Ovary (tissue), 10 donors: ENCODE measurements at places on chromosomes 4 and X. TPM values are rescaled to one million over a fixed set of nuclear protein-coding genes. Genes with fewer than 3 reads are reported as not detected.

The CLDN22 gene
- polyA plus RNA-seq, result 0.08 TPM

The UTP3 gene
- 23.1 TPM for polyA plus RNA-seq

The HERC6 gene
- polyA plus RNA-seq, result 24.5 TPM

The MAGEA6 gene
- polyA plus RNA-seq, result not detected

The CPEB2 gene
- 12.3 TPM for polyA plus RNA-seq

The PAGE5 gene
- not detected for polyA plus RNA-seq

The FAM13A gene
- polyA plus RNA-seq, result 16.7 TPM

The TMSB15C gene
- polyA plus RNA-seq, result 7.0 TPM

The GLOD5 gene
- polyA plus RNA-seq, result not detected

The ARMCX1 gene
- polyA plus RNA-seq, result 53.8 TPM

The RS1 gene
- not detected for polyA plus RNA-seq

The HSFX3 gene
- not detected for polyA plus RNA-seq

The HS6ST2 gene
- 12.9 TPM for polyA plus RNA-seq

The SMIM10L2A gene
- polyA plus RNA-seq, result 6.3 TPM

The TMPRSS11F gene
- polyA plus RNA-seq, result not detected

The NDNF gene
- 44.6 TPM for polyA plus RNA-seq

The ELK1 gene
- polyA plus RNA-seq, result 69.1 TPM

The PLP1 gene
- 11.1 TPM for polyA plus RNA-seq

The MAOB gene
- polyA plus RNA-seq, result 322 TPM

The CLGN gene
- 0.27 TPM for polyA plus RNA-seq

The PRDM5 gene
- 8.1 TPM for polyA plus RNA-seq

The MTNR1A gene
- polyA plus RNA-seq, result not detected

The AWAT2 gene
- not detected for polyA plus RNA-seq

The SMR3B gene
- polyA plus RNA-seq, result not detected

The GPR50 gene
- not detected for polyA plus RNA-seq
